ENCODE measurements at places on chromosomes 6 and 20.

DNA sequence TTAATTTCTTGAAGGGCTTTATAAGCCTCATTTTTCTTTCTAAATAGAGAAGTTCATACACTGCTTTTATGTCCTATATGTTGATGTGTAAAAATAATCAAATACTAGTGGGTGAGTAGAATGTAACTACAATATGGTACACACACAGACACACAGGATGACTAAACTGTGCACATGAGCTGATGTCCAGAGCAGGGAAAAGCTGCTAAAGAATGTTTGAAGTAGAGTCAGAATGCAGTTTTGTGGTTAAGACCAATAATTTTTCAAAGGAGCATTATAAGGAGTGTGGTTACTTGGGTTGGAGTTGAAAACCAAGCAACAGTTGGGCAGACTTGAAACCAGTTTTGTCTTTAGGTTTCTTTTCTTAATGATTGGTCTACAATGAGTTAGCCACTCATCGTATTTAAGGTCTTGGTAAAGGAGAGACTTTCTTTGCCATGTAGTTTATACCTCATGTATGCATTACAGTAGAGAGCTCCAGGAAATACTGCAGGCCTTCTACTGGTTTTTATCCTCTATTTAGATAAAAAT is 196.6 kb downstream of the ESR1 start:
- no peak for DNase-seq

GRCh38 chr20:31698803-31699718 is 23.6 kb downstream of the BCL2L1 start:
- peak; percentile 96 for DNase-seq

GRCh38 chr6:26327450-26328264 is 37.3 kb upstream of the BTN3A2 start:
- DNase-seq, result peak; percentile 81

DNA sequence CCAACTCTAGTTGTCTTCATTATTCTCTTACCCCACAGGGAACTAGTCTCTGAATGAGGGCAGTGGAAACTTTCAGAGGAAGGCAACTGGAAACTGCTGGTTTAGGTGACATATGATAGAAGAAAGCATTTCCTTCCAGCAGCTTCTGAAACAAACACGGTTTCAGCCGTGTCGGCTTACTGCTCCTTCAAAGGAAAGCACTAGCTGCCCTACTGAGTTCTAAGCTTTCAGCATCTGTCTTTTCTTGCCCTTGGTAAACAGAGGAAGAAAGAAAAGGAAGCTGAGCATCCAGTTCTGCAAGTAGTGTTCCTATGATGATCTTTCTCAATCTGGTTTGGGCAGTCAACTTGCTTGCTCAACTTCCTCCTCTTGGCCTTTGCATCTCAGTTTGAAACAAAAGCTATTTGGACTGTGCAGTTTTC is 117.5 kb upstream of the CEP85L start:
- no peak for DNase-seq

DNA sequence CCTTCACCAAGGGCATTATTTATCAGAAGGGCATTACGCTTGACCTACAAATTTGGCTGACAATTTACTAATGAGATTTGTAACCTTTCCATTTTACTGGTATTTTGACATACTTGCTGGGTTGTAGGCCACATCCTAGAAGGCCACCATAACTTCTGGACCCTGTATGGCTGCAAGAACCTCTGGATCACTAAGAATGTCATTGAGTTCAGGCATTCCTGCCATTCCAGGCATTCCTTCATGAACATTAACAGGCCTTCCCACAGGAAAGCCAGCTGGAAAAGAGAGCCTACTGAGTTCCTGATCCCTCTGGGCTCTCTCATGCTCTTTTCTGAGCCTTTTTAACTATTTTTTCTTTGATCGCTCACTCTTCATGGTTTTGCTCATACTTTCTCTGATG is 28.4 kb upstream of the SLC35A1 start:
- no peak for DNase-seq

- DNase-seq, result no peak
These were observed 713.0 kb upstream of the MARCKS start for GRCh38 chr6:113144117-113144516.

GRCh38 chr20:11041396-11041795 is 367.6 kb upstream of the JAG1 start:
- no peak for DNase-seq

- DNase-seq, result peak; percentile 11
These were observed 2.0 kb downstream of the ZNF335 start for GRCh38 chr20:45969712-45970634.

All from kidney glomerular epithelial cell (primary cell).